ENCODE measurements at places on chromosomes 5 and 9. TPM values are rescaled to one million over a fixed set of nuclear protein-coding genes. Genes with fewer than 3 reads are reported as not detected.

Gene ENTPD2
- 1.7 TPM for total RNA-seq

Gene MARCHF3
- 23.1 TPM for total RNA-seq

DNA sequence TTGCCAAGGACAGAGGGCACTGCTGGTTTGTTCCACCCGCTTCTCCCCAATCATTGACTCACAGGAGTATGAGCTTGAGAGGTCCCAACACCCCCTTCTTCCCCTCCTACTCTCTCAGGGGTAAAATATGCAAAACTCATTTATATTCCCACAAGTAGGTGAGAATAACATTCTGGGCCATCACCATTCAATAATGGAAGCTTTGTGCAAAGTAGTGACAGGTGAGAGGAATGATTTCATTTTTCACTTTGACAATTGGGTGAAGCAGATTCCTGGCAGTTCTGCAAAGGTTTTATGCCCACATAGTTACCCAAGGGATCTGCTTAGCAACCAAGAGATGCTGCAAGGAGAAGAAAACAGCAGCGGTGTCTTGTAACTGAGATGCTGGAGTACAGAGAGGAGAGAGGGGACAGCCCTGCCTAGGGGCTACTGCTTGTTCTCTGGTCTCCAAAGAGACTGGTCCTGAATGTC lies 137.6 kb downstream of the CMYA5 start:
- no peak overlapping the region for H3K4me3 ChIP-seq
- no peaks in the 10 kb centered on the region for H3K4me1 ChIP-seq
- no peak overlapping the region for H3K27ac ChIP-seq
- no peaks in the 10 kb centered on the region for H3K27me3 ChIP-seq

DNA sequence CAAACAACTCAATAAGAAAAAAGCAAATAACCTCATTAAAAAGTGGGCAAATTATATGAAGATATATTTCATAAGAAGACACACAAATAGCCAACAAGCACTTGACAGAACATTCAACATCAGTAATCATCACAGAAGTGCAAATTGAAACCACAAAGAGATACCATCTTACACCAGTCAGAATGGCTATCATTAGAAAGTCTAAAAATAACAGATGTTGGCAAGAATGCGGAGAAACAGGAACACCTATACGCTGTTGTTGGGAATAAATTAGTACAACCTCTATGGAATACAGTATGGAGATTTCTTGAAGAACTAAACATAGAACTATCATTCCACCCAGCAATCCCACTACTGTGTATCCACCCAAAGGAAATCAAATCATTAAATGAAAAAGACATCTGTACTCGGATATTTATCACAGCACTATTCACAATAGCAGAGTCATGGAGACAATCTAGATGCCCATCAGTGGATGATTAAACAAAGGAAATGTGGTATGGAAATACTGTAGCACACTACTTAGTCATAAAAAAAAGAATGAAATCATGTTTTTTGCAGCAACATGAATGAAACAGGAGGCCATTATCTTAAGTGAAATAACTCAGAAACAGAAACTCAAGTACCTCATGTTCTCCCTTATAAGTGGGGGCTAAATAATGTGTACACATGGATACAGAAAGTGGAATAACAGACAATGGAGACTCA lies 106.8 kb upstream of the FST start:
- no peak for DNase-seq
- no peak overlapping the region for H3K27ac ChIP-seq
- H3K4me3 ChIP-seq, result no peak overlapping the region
- no peaks in the 10 kb centered on the region for H3K27me3 ChIP-seq
- no peaks in the 10 kb centered on the region for H3K36me3 ChIP-seq

Gene TXNDC8
- not detected for total RNA-seq

DNA sequence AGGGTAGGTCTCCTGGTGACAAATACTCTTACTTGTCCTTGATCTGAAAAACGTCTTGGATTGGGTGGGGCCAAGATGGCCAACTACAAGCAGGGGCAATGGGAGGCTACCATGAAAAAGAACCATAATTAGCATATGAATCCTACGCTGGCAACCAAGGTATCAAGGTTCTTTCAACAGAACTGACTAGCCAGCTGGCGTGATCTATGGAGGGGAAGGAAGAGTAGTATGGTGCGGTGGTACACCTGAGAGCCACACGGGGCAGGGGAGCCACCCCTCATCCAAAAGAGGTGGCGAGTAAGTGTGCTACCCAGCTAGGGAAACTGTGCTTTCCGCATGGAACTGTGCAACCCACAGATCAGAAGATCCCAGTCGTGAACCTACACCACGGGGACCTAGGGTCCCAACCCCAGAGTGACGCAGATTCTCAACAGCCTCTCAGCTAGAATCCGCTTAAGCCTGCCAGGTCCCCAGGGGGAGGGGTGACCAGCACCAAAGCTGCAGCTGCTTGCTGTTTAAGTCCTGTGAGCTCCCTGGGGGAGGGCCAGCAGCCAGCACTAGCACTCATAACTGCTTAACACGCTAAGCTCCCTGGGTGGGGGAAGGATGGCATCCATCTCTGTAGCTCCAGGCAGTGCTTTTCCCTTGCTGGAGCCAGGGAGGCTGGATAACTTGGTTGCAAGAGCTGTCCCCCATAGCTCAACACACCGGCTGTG lies 334.8 kb downstream of the FBXL17 start:
- no peaks in the 10 kb centered on the region for H3K36me3 ChIP-seq
- H3K4me1 ChIP-seq, result no peaks in the 10 kb centered on the region
- no peak overlapping the region for H3K27ac ChIP-seq
- H3K27me3 ChIP-seq, result no peaks in the 10 kb centered on the region
- H3K4me3 ChIP-seq, result no peak overlapping the region
- DNase-seq, result no peak
